Activated naive CD4-positive, alpha-beta T cell (primary cell): ENCODE measurements at places on chromosomes 1 and 21.

DNA sequence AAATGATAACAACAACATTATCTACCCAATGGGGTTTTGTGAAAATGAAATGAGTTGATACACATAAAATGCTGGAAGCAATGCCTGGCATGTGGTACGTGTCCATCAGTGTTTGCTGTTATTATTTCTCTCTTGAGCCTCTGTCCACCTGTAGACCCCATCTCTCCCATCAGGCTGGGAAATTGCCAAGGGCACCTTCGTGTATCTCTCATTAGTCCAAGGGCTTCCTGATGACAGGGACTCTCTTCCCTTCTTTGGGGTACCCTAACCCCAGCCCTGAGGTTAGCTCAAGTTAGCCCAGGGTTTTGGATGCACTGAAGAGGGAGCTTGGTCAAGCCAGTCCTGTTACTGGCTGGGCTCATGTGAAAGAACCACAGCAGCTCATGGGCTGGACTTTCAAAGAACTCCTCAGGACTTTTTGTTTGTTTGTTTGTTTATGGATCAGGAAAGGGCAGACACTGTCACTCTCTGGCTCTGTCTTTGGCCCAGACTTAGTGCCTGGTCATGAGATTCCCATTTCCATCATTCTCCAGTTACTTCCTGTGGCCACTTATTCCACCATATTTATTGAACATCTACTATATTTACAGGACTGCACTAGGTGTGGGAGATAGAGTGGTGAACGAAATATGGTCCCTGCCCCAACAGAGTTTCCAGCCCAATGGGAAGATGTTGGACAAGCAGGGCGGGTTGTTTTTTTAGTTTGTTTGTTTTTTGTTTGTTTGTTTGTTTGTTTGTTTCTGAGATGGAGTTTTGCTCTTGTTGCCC, 57.4 kb downstream of the NAV1 start:
- no peak for DNase-seq

- DNase-seq = no peak
These were observed 40.8 kb downstream of the SSBP3 start for GRCh38 chr1:54365398-54365797.

DNA sequence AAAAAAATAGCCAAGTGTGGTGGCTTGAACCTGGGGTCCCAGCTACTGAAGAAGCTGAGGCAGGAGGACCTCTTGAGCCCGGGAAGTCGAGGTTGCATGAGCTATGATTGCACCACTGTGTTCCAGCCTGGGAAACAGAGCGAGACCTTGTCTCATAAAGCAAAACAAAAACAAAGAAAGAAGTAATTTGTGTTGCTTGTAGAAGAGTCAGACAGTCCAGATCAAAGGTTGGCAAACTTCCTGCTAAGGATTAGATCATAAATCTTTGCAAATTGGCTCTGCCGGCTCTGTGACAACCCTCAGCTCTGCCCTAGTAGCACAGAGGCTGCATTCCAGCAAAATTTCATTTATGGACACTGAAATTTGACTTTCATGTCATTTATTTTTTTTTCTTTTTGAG, 19.0 kb upstream of the MFN2 start:
- DNase-seq = no peak

- DNase-seq = no peak
These were observed 7.8 kb upstream of the GPR61 start for GRCh38 chr1:109531826-109532364.

GRCh38 chr1:101059945-101060542, 34.5 kb upstream of the DPH5 start:
- DNase-seq = no peak

DNA sequence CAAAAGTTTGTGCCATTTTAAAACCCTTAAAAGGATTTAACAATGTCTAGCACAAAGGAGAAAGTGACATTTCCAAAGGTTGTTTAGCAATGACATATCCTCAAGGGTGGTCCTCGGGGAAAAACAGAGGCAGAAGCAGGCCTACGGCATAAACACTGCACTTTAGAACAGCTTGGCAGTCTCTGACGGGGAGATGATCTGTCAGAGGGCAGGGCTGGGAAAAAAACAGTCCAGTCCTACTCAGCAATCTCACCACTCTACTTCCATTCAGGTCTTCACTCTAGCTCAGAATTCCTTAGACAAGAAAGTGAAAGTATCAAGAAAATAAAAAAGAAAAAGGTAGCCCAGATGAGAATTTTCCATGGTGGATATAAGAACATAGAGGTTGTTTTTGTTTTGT, 4.1 kb downstream of the CRYZ start:
- DNase-seq = no peak
